NB4 (cell line): ENCODE measurements at places on chromosomes 12 and 14.
A peak's percentile ranks its signal among the peaks of the same experiment; 100 is the strongest.

GRCh38 chr12:87848248-87848868 lies 180.8 kb downstream of the C12orf50 start:
- peak; percentile 77 for DNase-seq

DNA sequence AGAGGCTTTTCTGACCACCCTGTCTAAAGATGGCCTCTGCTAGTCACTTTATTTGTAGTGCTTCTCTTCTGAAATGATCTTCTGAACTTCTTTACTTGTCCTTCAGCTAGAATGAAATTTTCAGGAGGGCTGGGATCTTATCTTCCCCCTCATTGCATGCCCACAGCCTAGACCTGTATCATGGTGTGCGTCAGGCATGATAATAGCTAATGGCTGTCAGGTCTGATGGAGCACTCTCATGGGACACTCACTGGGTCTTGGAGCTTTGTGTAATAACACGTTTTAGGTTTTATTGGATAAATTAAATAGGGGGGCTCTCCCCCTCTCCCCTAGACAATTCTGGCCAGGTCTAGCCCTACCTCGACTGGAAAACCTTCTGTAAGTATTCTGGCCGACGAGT lies 97.1 kb upstream of the NRXN3 start:
- DNase-seq, result no peak

GRCh38 chr14:104263675-104264358 lies 125.4 kb downstream of the KIF26A start:
- no peak for DNase-seq

GRCh38 chr12:65923228-65923627 lies 98.9 kb downstream of the HMGA2 start:
- peak; percentile 51 for DNase-seq

DNA sequence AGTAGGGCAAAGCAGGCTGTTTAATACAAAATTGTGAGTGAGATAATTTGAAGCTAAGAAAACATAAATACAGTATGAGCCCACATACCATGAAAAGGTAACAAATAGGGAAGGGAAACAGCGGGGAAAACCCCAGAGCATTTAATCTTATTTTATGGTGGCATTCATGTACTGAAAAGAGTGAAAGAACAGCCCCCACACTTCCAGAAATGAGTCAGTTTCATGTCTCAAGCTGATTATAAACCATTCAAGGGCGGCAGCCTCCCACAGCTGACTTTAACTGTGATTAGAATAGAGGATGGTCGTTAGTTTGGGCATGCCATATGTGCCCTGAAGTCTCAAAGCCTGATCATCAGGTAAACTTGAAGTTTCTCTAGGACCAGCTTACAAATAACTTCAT lies 64.5 kb downstream of the FOXG1 start:
- no peak for DNase-seq

GRCh38 chr12:51202718-51203117 lies 15.1 kb downstream of the POU6F1 start:
- DNase-seq, result no peak

DNA sequence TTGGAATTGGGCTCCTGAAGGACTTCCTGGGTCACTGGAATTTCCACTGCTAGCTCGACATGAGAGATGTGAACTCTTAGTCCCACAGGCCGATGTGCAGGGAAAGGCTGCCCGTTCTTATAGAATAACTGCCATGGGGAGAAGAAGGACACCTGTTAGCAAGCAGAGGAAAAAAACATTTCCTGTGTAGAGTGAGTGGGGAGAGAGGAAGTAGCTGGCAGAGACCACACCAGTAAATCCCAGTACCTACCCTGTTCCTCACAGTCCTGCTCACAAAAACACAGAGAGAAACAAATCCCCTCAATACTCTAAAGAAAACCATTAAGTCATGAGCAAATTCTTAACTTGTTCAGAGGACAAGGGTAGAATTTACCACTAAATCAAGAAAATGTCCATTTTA lies 29.5 kb downstream of the AREL1 start:
- peak; percentile 31 for DNase-seq

DNA sequence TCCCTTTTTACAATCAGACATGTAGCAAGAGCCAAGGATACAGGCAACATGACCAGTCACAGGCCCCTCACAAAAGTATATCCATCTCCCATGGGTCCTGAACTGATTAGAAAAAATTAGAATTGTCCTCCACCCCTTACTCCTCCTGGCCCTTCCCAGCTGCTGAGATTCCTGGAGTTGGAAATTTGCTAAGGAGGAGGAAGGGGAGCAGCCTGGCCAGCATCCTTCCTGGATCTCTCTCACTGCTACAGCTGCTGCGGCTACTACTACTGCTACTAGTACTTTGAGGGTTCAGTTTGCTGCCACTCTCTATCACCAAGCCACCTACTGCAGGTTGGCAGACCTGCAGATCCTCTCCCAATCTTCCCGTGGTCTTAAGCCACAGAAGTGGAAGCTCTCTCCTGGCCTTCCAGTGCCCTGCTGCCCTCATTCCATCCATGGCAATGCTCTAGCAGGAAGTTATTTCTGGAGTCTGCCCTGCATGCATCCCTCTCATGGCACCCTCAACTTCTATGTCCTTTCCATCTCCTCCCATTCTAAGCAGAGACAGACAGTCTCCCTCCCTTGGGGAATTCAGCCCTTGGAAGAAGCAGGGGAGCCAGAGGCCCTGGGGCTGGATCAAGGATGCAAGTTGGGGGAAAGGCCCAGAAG lies 1.0 kb downstream of the ITGA7 start:
- DNase-seq, result no peak

DNA sequence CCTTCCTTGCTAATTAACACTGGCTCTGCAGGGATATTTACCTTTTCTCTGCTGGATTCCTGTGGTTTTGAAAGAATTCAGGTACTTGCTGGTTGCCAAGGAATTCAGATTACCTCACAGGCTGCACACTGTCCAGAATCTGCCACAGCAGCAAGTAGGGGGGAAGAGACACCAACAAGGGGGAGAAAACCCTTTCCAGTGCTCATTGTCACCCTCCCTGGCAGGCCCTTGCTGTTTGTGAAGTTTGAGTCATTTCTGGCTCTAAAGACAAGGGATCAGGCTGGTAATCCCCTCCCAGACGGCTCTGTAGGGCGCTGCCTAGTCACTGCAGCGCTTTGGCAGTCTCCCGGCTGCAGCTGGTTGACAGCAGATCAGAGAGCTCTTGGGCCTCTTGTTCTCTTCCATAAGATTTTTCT lies 50.8 kb downstream of the TTLL5 start:
- no peak for DNase-seq

GRCh38 chr12:112182499-112182898 lies 57.1 kb downstream of the TRAFD1 start:
- DNase-seq, result no peak

DNA sequence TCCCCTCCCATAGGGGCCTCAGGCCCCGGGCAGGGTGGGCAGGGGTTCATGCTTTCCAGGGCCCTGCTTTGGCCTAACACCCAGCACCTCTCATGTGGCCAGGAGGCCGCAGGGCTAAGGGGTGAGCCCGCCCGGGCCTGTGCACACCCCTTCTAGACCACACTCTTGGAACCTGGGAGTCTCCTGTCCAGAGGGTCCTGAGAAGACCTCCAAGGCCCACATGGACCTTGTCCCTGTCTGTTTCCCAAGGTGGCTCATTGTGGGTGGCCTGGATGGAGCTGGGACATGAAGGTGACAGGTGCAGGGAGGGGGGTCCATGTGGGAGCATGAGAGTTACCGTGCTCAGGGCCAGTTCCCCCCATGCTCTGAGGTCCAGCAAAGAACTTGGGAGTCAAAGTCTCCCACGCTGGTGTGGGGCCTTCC lies 11.6 kb downstream of the DLK1 start:
- no peak for DNase-seq

DNA sequence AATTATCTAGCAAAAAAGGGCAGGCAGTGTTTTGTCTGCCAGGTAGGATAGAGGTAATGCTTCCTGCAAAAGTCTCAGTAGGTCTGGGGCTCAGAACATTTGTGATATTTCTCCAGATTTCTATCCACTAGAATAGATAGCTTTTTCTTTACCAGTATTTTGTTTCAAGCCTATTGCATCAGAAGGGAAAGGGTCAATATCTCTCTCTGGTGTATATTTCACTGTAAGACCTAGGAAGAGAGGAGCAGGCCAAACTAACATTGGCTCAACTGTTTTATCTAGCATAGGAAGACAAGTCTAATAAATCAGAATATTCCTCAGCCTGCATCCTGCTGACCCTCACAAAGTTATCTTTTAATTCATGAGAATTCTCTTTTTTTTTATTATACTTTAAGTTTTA lies 106.7 kb upstream of the DAAM1 start:
- DNase-seq, result no peak
